Diencephalon (tissue), 1 donor: ENCODE measurements at places on chromosomes 12 and 14. TPM values are rescaled to one million over a fixed set of nuclear protein-coding genes. Genes with fewer than 3 reads are reported as not detected.

DPF3 gene
- 15.5 TPM for total RNA-seq

KLRF2 gene
- total RNA-seq = not detected

OR4M1 gene
- total RNA-seq = not detected

MRPS35 gene
- total RNA-seq = 91.3 TPM

MYH6 gene
- under 0.01 TPM for total RNA-seq

MYO1H gene
- total RNA-seq = 1.4 TPM
